ENCODE measurements at places on chromosomes 4 and X. TPM values are rescaled to one million over a fixed set of nuclear protein-coding genes. Genes with fewer than 3 reads are reported as not detected.

DNA sequence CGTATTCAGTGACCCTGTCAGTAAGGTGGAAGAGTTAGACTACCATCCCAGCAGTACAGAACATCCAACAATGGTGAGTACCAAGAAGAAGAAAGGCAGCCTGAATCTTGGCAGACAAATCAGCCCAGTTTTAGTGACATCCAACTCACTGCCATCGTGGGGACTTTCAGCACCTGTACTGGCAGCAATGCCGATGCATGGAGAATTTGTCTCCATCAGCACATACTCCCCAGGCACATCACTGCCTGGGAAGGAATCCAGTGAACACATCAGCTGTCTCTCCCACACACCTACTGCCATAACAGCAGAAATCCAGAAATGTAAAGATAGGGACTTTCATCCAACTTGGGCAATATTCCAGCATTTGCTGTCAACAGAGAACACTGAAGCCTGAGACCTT is 29.8 kb downstream of the PTCHD1 start:
- DNase-seq, result no peak

- no peak for DNase-seq
These were observed 55.3 kb downstream of the EGF start for GRCh38 chr4:109967798-109968520.

- no peak for DNase-seq
These were observed at the start of gene TLR7 for GRCh38 chrX:12866451-12867377. TLR7 (plus strand) TSS chrX:12867072; CDS start chrX:12867579, 507 bp downstream.

Gene CFI
- 244 TPM for polyA plus RNA-seq

DNA sequence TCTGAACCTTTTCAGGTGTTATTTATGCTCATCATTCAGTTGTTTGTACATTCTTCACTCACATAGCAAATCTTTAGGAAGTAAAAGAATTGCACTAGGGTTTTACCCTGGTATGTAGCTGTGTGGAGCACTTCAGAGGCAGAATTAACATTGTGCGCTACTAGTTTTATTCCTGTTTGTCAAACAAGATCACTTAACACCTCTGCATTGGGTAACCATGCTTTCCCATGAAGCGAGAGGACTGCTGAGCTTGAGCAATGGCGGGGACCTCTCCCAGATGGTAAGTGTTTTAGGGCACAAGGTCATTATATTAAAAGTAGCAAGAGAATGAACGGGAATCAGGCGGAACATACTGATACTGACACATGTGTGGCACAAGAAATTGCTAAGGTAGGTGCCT is 59.2 kb downstream of the SHROOM3 start:
- no peak for DNase-seq

DNA sequence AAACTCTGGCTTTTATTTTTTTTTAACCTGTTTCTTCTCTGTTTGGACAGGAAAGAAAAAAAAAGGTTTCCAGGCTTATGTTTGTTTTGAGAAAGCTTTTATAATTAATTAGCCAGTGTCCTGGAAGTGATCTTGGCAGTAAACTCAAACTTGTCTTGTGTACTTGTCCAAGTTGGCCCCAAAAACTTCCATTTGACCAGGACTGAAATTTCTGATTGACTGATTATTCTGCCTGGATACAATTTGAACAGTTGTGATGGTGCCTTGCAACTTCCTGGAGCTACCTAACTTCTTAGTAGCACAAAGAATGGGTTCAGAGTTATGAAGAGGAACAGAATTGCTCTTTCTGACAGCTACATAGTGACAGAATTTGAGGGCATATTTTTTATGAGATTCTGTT is 62.0 kb downstream of the SLC4A4 start:
- DNase-seq, result no peak

Gene CFAP99
- polyA plus RNA-seq, result 0.09 TPM

- no peak for DNase-seq
These were observed 2.5 kb upstream of the TMPRSS11D start for GRCh38 chr4:67886281-67886680.

Gene NOX1
- polyA plus RNA-seq, result 1.8 TPM

DNA sequence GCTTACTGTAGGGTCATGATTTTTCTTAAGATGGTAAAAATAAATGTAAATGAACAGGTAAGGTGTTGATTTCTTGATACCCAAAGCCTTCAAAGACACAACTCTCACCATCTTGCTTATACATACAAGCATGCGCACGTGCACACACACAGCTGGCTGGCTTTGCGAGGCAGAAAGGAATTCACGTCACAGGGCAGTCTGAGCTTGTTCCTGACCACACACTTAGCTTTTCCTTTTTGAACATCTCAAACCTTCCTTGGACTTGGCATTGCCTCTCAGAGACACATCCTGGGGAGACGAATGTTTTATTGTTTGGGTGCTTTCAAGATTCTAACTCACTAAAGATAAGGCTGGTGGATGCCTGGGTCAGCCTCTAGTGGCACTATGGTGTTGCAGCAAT is 175.0 kb downstream of the NHS start:
- DNase-seq, result no peak

GRCh38 chr4:149735796-149736195 is 79.8 kb downstream of the IQCM start:
- no peak for DNase-seq

Gene MAGEA3
- not detected for polyA plus RNA-seq

Gene CDKL2
- polyA plus RNA-seq, result 1.6 TPM

- DNase-seq, result no peak
These were observed at the start of gene POU3F4 for GRCh38 chrX:83508006-83508405. POU3F4 (plus strand) TSS chrX:83508290; CDS start chrX:83508325, 35 bp downstream.

Gene LPAR4
- polyA plus RNA-seq, result 3.6 TPM

Data from large intestine (tissue), 12 donors.